Prostate gland (tissue), 2 donors: ENCODE measurements at places on chromosomes 1 and 21.
A peak's percentile ranks its signal among the peaks of the same experiment; 100 is the strongest.

DNA sequence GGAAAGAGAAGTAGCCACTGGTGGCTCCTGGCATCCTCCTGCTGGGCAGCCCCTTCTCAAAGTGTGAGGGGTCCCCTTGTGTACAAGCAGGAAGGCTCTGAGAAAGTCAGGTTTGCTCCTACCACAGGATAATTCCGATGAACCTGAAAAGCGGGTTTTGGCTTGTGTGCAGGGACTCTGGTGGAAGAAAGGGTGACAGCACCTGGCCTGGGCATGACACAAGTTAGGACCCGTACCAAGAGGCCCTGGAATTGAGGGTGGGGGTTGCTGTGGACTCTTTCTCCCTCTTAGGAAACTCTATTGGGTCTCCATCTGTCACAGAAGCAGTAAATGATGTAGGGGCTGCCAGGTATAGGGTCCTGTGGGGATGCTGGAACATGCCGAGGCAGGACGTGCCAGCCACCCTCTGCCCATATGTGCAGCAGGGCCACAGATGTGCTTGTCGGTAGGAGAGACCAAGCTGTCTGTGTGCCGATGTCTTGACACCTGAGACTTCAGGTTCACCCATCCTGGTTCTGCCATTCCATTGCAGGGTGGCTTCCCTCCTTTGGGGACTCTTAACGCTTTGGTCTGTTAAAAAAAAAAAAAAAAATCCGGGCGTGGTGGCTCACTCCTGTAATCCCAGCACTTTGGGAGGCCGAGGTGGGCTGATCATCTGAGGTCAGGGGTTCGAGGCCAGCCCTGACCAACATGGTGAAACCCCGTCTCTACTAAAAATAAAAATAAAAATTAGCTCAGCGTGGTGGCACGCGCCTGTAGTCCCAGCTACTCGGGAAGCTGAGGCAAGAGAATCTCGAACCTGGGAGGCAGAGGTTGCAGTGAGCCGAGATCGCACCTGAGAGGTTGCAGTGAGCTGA, 9.8 kb downstream of the C1orf35 start:
- DNase-seq, result no peak

DNA sequence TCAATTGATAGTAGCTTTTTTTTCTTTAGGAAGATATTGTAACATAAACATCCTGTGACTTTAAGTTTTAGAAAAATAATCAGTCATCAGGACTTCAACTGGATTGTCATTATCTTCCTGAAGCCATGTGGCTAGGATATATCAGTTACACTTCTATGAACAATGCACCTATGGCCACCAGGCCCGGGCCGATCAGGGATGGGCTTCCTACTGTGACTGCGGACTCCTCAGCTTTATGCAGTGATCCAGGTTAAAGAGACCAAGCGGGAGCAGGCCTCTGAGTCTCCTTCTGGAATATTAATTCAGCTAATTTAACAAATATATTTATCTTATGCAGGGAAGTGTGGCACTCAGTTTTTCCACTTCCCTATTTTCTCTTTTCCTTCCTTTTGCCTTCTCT, 200.6 kb downstream of the ADGRL2 start:
- DNase-seq, result no peak

DNA sequence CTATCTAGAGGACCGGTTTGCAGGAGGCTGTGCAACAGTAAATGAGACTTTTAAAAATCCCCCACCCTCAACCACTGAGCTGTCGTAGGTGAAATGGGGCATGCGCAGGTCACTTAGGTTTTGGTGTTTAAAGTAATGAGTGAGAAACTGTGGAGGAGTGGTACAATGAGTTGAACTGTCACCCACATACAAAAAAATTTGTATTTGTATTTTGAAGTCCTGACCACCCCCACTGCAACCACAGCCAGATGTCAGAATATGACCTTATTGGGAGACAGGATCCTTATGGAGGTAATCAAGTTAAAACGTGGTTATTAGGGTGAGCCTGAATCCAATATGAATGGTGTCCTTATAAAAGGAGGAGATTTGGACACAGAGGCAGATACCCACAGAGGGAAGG, 1.6 kb upstream of the IRF6 start:
- DNase-seq, result no peak

DNA sequence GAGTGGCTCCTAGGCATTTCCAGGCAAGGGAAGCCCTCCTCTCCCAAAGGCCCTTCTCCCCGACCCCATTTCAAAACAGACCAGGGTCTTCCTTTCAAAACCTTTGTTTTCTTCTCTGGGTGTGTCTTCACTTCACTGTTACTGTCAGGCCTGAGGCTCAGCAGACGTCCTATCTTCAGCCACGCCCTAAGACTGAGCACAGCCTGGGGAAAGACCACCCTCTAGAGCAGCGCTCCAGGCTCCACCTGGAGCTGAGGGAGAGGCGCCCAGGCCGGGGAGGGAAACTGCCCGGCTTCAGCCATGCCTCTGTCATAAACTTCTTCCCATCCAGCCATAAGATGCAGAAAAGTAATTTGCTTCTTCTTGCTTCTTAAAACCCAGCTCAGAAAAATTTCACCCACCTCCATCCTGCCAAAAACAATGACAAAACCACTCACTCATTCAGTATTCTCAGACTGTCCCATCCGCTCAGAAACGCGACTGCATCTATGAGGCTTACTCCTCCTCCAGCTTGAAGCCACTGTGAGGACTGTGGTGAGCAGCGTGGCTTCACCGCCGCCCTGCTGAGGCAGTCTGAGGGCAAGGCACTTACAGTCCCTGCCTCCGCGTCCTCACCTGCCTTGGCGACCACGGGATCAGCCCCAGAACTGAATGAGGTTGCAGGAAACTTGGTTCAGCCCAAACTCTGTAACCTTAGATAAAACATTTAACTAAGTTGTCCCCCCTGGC, 36.1 kb downstream of the VN1R5 start:
- DNase-seq, result no peak

GRCh38 chr1:5125208-5125607, 470.8 kb downstream of the AJAP1 start:
- DNase-seq, result no peak

DNA sequence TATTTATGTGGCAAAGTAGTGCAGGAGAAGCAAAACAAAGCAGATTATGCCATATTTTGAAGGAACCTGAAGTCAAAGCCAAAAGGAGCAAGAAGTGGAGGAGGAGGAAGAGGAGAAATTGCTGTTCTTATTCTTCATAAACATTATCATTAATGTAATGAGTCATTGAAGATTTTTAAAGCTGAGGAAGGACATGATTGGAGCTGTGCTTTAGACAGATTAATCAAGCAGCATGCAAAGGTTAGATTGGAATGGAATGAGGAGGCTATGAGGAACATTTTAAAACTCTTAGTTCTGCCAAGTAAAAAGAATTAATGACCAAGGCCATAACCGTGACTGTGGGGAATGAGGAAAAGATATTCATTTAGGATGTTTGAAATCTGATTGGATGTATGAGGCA, 33.0 kb upstream of the HSD17B7 start:
- DNase-seq, result no peak

- DNase-seq, result peak; percentile 41
These were observed 68.1 kb upstream of the ANGPTL1 start for GRCh38 chr1:178938959-178939317.
